ENCODE measurements at places on chromosomes 12 and 14. TPM values are rescaled to one million over a fixed set of nuclear protein-coding genes. Genes with fewer than 3 reads are reported as not detected.

UNC79 gene
- total RNA-seq, result not detected

RNASE3 gene
- total RNA-seq, result not detected

INHBC gene
- under 0.01 TPM for total RNA-seq

TMEM63C gene
- not detected for total RNA-seq

AICDA gene
- total RNA-seq, result not detected

KRT74 gene
- total RNA-seq, result not detected

NAV3 gene
- total RNA-seq, result 35.4 TPM

OTX2 gene
- not detected for total RNA-seq

NINJ2 gene
- not detected for total RNA-seq

CCDC184 gene
- total RNA-seq, result under 0.01 TPM

PHETA1 gene
- 3.4 TPM for total RNA-seq

ADAMTS20 gene
- total RNA-seq, result not detected

IL31 gene
- not detected for total RNA-seq

HOXC12 gene
- not detected for total RNA-seq

SERPINA12 gene
- total RNA-seq, result not detected

PHLDA1 gene
- total RNA-seq, result 154 TPM

GLT8D2 gene
- not detected for total RNA-seq

CCDC198 gene
- total RNA-seq, result not detected

PAH gene
- total RNA-seq, result not detected

MYO1H gene
- total RNA-seq, result not detected

SYNDIG1L gene
- not detected for total RNA-seq

COL2A1 gene
- total RNA-seq, result under 0.01 TPM

TPPP2 gene
- not detected for total RNA-seq

SUOX gene
- total RNA-seq, result 25.1 TPM

ANKRD33 gene
- not detected for total RNA-seq

CSRP2 gene
- 11.7 TPM for total RNA-seq

ALG10B gene
- total RNA-seq, result 2.8 TPM

DNAH10 gene
- 9.7 TPM for total RNA-seq

SDS gene
- not detected for total RNA-seq

GATC gene
- total RNA-seq, result 23.4 TPM

KRT80 gene
- not detected for total RNA-seq
